ENCODE measurements at places on chromosomes 1 and 21.

DNA sequence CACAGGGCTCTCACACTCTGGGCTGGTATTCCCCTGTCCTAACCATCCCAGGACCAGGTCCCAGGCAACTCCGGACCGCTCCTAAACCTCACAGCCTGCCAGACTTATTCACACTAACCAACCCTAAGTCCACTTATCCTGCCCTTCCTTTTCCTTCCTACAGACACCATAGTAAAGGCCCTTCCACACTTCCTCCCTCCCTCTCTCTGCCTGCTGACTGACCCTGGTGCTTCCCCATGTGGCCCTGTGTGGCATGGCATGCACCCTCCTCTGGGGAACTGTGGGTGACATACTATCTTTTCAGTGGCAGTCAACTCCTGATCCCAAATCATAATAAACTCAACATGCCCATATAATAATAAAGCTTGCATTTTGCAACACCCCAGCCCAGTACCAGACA is 155.1 kb upstream of the DNAH14 start:
- DNase-seq = no peak

DNA sequence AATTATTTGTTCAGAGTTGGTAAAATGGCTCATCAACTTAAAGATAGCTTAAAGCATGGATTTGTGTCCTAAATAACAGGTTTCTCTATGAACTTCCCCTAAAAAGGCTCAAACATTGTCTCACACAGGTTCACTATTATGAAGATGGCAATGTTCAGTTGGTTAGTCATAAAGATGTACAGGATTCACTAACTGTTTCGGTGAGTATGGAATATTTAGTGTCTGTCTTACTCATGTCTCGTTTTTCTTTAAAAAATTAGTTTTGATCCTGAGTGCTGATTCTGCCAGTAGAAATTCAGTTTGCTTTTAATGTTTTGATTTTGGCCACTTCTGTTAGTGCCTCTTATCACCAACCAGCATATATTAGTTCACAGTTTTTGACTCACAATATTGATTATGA is 7.5 kb upstream of the MOV10 start:
- DNase-seq = no peak

DNA sequence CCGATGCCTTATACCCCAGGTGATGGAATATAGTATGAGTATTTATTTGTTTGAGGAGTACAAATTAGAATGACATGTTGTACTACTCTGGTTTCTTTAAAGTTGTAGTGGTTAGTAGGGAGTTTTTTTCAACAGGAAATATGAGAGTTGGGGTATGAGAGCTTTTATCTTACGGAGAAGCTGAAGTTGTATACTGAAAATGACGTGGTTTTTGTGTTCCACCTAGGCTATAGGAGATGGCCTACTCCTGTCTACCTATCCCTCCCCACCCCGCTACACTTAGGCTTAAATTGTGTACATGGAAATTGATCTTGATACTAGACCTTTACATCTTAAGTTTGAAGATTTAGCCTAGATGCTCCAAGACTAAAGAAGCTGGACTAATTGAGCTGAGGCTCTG is 6.8 kb upstream of the HAX1 start:
- no peak for DNase-seq

GRCh38 chr1:201190624-201191051 is at the start of gene IGFN1:
Gene IGFN1 (plus strand): TSS chr1:201190824. CDS start chr1:201193294, 2,470 bp downstream.
- no peak for DNase-seq

- no peak for DNase-seq
Observed at GRCh38 chr1:41754540-41754939, 164.2 kb downstream of the HIVEP3 start.

GRCh38 chr21:44564099-44564498 is 5.5 kb upstream of the KRTAP10-3 start:
- DNase-seq = no peak

- peak; percentile 58 for DNase-seq
Observed at GRCh38 chr1:30106125-30106524, 617.3 kb downstream of the MATN1 start.

GRCh38 chr1:27445177-27445936 is 44.6 kb downstream of the WASF2 start:
- DNase-seq = no peak

All from Right ventricle myocardium superior (tissue), 1 donor.